Foreskin fibroblast (primary cell): ENCODE measurements at places on chromosomes 6 and 20.

DNA sequence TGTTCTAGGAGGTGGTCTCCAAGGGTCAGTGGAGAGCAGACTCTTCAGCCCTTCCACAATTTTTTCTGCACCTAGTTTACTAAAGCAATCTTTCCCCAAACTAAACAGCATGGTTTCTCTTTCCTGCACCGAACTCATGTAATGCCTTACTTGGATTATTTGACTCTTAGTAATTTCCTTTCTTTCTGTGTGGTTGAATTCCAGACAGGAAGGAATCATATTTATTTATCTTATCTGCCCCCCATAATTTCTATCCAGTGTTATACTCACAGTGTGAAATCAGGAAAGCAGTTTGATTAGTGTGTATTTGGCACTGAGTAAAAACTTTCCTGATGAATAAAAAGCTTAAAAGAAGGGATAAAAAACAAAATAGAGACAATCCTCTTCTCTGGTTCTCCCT lies 140.3 kb upstream of the STMND1 start:
- no peak for DNase-seq

DNA sequence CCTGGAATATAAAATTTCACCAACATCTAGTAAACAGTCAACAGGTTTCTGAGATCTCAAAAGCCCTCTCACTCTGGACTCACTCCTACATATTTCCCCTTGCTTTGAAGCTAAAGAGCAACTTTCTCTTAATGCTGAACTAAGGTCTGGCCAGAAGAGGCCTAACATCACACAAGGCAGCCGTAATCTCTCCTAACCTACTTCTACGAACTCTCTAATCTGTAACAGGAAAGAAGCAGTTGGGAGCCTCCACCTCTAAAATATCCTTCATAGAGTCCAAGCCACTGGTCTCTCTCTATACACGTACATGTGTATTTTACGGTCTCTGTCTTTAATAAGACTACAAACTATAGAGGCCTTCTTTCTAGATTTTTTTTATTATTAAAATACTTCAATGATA lies 72.0 kb downstream of the REV3L start:
- no peak for DNase-seq

DNA sequence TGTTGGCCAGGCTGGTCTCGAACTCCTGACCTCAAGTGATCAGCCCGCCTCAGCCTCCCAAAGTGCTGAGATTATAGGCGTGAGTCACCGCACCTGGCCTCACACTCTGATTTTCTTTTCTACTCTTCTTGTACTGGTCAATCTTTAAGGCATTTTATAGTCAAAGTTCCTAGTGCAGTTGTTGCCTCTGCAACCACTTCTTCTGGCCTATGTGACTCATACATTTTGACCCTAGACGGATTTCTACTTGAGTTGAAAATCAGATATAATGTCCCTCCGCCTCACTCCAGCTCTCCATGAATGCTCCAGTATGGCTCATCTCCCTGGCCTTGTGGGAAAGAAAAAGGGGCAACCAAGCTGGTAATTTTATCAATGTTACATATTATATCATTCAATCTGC lies 42.4 kb downstream of the TNFRSF21 start:
- DNase-seq = no peak

DNA sequence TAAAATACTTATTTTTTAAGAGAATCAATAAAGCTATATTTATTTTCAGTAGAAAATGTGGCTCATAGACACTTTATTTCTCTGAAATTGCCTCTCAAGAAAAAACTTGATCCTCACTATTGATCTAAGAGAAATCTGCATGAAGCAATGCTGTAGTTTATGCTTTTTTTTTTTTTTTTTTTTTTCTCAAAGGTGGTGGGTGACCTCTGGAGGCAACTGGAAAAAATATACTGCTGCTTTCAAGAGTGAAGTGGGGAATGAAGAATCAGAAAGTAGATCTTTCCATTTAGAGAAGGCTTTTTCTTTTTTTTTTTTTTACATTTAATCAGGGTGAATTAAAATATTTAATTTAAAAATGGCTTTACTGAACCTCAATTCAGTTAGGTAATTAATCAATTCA lies 169.3 kb downstream of the SLC16A10 start:
- no peak for DNase-seq

DNA sequence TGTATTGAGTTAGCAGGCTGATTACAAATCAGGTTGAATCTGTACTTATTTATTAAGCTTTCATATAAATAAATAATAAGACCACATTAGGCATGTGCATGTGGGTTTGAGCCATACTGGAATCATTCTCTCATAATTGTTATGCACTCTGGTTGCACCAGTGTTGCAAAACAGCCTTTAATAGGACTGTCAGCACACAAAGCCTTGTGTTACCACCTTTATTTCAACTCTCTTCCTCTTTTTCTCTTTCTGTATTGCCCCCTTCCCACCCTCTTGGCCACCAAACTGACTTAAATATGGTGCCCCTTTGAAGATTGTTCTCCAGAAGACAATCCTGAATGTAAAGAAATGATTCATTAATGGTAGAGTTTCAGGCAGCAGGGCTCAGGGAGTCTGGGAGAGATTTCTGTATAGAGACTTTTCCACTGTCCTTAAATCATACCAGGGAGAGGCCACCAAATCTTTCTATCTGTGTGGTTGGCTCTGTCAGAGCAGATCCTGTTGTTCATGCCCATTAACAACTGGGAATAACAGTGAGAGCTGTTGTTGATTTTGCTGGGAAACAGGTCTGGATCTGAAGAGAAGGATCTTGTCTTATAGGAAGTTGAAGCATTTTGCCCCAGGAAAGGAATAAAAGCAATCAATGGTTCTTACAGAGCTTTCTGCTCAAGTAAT lies 131.6 kb upstream of the SOX4 start:
- no peak for DNase-seq

DNA sequence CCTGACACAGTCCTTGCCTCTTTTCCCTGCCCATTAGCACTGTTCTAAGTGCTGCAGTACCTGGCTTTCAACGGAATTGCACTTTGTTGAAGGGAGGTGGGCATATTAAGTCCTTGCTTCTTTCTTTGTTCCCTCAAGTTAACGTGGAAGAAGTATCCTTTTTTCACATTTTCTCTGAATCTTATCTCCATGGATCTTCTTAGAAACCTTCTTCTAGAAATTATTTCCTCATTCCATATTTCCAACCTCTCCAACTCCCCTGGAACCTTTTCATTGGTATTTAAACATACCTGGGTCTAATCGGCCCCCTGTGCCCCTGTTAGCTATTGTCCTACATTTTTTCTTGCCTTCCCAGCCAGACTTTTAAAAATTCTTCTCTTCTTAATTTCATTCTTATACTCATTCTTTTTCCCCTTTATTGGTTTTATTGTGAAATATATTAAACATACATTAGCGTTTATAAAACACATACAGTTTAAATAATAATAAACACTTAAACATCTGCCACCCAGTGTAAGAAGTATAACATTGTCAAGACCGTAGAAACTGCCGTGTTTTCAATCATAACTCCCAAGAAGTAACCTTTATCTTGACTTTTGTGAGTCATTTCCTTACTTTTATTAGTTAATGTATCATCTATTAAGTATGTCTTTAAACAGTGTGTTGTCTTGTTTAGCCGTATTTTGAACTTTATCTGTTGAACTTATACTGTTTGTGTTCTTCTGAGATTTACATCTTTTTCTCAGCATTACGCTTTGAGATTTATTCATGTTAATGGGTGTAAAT lies 118.2 kb downstream of the CDKAL1 start:
- DNase-seq = peak; percentile 43

DNA sequence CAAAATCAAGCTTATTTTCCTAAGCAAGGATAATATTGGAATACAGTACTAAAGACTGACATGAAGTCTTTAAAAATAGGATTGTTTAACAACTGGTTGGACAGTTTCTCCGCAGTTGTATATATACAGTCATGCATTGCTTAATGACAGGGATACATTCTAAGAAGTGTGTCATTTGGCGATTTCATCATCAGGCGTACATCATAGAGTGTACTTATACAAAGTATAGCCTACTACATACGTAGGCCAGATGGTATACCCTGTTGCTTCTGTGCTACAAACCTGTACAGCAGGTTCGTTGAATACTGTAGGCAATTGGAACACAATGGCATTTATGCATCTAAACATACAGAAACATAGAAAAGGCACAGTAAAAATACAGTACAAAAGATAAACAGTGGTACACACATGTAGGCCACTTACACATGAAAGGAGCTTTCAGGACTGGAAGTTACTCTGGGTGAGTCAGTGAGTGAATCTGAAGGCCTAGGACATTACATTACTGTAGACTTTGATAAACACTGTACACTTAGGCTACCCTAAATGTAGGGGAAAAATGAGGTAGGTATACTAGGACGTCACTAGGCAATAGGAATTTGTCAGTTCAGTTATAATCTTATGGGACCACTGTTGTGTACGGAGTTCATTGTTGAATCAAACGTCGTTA lies 20.1 kb downstream of the HECA start:
- DNase-seq = peak; percentile 30

GRCh38 chr20:3247638-3248037 lies 8.6 kb upstream of the SLC4A11 start:
- DNase-seq = peak; percentile 29

DNA sequence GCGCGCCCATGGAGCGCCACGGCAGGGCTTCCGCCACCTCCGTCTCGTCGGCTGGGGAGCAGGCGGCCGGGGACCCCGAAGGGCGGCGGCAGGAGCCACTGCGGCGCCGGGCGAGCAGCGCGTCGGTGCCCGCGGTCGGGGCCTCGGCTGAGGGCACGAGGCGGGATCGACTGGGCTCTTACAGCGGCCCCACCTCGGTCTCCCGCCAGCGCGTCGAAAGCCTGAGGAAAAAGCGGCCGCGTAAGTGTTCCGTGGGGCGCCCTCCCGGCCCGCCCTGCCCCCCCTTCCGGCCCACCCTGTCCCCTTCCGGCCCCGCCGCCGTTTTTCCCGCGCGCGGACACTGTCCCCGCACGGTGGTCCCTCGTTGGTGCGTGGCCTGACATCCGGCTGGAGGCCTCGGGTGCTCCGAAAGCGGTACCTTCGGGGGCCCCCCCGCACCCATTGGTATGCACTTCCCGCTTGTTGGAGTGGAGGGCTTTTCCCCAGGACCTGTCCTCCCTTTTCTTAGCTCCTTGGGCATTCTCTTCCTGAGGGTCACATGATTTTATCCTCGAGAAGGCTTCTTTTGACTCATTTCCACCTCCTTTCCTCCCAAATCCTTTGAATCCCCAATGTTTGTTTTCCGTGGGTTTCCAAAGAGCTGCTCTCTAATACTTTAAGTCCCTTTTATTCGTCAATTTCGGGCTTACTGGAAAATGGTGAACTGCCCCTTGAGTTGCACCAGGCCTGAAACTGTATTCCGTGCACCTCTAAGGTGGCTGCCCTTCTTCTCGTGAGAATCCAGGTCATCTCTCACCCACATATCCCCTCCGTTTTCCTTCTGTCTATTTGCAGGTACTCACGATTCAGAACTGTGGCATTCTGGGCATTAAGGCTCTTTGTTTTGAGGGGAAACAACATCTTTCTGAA lies 556 bp downstream of the PANK2 start:
- peak; percentile 33 for DNase-seq
